Astrocyte (in vitro differentiated cells and primary cell): ENCODE measurements at places on chromosomes 2 and 18. TPM values are rescaled to one million over a fixed set of nuclear protein-coding genes. Genes with fewer than 3 reads are reported as not detected.

DNA sequence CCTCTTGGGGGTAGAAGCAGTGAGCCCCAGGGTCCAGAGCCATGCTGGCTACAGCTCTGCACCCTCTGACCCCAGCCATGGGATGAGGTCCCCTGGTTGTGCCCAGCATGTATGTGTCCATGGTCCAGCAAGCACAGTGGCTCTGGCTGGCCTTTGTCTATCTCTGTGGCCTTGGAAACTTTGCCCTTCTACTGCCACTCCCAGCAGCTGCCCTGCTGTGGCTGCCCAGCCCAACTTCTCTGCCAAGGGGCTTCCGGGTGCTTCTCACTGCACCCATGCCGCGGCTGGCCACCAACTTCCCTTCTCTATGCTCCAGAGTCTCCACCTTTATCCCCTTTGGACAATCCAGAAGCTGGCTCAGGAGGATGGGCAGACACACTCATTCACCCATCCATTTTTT is 18.8 kb downstream of the TMEM185B start:
- H3K4me1 ChIP-seq, result no peaks in the 10 kb centered on the region
- no peak for DNase-seq
- no peaks in the 10 kb centered on the region for H3K36me3 ChIP-seq
- H3K27ac ChIP-seq, result no peak overlapping the region

- no peak overlapping the region for H3K4me3 ChIP-seq
- H3K4me1 ChIP-seq, result peaks cover 4% of the 10 kb centered on the region
- H3K36me3 ChIP-seq, result no peaks in the 10 kb centered on the region
- H3K27ac ChIP-seq, result no peak overlapping the region
- no peaks in the 10 kb centered on the region for H3K27me3 ChIP-seq
- DNase-seq, result peak; percentile 17
Observed at GRCh38 chr2:40554665-40555294, 102.9 kb upstream of the SLC8A1 start.

DNA sequence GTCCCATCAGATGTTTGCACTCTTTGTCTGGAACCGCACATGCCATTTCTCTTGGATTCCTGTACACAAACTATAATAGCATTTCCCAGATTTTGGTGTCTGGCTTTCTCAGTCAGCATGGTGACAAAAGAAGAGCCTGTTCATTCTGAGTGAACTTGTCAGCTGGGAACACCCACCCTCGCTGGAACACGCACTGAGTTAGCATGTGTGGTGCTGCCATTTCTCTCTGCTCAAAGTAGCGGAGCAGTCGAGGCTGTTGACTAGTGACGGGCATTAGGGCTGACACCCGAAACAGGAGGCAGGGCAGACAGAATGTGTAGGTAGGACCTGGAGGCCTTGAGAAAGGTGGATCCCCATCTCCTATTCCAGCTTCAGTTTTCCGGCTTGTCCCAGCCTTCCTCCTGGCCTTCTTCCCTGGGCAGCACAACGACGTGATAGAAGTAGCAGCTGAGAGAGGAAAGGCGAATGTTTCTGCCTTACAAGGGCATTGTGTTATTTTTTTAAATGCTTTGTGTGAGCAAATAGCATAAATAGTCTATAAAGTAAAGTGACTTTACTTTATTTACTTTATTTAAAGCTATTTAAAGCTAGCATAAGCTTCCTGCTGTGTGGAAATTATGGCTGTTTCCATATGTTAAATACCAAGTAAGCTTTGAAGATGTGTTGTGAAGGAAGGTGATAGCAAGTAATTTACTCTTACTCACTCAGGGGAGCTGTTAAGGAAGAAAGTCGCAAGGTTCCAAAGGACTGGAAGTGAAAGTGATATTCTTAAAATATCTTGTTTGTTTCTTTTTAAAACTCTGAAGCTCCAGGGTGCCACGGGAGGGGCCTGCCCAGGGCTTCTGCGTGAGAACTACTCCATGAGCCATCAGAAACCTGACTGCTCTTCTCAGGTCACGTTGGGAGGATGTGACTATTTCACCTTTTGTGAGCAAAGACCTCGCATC is 272.6 kb downstream of the NEDD4L start:
- no peak overlapping the region for H3K27ac ChIP-seq
- no peak for DNase-seq
- H3K36me3 ChIP-seq, result peaks cover 4% of the 10 kb centered on the region
- H3K4me3 ChIP-seq, result no peak overlapping the region
- H3K27me3 ChIP-seq, result no peaks in the 10 kb centered on the region
- H3K4me1 ChIP-seq, result peaks cover 34% of the 10 kb centered on the region

The SERPINB7 gene
- 11.3 and 18.0 TPM in 2 replicates for total RNA-seq

The CNGA3 gene
- total RNA-seq, result not detected in 2 replicates

The MYOM1 gene
- total RNA-seq, result 0.57 and 0.94 TPM in 2 replicates
